8988T (cell line): ENCODE measurements at places on chromosomes 7 and 10.

DNA sequence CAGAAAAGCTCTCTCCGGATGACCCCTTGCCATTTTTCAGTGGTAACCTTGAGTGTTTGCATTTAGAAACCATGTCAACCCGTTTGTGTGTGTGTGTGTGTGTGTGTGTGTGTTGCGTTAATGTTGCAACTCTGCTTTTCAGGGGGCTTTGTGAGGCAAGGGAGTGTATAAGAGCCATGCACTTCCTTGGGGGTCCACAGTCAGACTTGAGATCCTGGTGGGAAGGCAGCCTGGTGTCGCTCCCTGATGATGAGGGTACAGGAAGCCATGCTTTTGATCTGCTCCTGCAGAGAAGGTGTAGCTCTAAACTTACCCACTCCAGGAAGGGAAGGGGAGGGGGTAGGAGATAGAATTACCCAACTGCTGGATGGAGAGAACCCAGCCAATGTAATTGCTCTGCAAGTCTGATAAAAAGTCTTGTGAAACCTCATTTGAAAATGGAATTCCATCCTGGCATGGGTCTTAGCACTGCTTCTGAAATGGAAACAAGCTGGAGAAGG lies 10.7 kb downstream of the GRK5 start:
- no peak for DNase-seq

DNA sequence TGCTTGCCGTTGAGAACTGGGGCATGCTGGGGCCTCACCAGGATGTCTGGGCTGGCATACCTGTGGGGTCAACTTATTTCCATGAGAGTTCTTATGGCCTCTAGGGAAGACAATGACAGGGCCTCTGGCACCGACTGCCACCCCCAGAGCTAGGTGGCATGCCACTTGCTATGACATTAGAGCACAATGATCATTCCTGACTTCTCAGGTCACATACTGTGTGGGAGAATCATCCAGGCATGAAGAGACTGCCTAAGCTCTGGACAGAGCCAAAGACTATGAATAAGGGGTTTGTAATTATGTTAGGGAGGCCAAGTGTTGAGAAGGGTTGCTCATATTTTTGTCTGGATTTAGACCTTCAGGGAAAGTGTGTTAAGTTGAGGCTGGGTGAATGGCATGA lies 97.5 kb downstream of the PTPN20 start:
- DNase-seq = no peak

- no peak for DNase-seq
These were observed 803 bp downstream of the GOLGA7B start for GRCh38 chr10:97850446-97850845.

GRCh38 chr10:121322776-121323175 lies 275.5 kb downstream of the FGFR2 start:
- no peak for DNase-seq

DNA sequence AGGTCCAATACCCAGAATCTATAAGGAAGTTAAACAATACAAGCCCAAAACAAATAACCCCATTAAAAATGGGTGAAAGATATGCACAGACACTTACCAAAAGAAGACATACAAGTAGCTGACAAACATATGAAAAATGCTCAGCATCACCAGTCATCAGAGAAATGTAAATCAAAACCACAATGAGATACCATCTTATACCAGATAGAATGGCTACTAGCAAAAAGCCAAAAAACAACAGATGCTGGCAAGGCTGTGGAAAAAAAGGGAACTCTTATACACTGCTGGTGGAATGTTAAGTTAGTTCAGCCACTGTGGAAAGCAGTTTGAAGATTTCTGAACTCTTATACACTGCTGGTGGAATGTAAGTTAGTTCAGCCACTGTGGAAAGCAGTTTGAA lies 331.1 kb downstream of the KIF20B start:
- DNase-seq = no peak

- DNase-seq = no peak
These were observed 26.5 kb downstream of the ASNS start for GRCh38 chr7:97845622-97846203.

DNA sequence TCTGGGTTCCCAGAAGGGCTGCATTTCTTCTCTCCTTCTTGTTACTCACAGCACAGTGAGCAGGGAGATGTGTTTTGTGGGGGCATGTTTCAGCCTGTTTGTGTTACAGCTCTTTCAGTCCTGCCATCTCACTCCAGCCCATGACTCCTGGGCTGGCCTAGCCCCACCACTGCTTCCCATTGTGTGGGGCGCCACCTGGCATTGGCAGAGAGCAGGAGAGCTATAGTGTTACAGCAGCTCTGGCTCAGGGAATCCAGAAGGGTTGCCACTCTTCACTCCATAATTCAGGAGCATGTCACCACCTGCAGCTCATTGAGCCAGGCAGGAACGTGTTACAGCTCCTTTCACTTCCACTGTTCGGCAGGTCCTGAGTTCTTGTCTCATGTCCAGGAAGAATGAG lies 30.0 kb downstream of the CLDN12 start:
- no peak for DNase-seq

DNA sequence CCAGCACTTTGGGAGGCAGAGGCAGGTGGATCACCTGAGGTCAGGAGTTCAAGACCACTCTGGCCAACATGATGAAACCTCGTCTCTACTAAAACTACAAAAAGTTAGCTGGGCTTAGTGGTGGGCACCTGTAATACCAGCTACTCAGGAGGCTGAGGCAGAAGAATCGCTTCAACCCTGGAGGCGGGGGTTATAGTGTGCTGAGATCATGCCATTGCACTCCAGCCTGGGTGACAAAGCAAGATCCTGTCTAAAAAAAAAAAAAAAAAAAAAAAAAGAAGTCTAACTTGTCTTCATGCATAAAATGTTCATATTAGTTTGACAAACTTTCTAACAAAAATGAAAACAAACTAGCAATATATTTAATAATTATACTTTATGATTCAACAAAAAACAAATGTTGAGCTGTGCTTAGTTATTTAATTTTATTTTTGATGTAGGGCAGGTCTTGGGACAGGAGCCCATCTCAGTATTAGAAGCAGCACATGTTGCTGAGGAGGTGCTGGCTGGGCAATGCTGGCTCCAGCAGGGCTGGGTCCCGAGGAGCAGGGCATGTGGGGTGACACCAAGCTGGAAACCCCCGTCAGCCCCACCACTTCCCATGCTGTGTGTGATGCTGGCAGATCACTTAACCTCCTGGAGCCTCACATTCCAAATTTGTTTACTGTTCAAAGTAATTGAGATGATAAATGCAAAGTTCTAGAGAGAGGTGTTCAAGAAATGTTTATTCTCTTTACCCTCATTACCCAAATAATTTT lies 335.3 kb upstream of the KLF6 start:
- DNase-seq = no peak

GRCh38 chr10:9789996-9790395 lies 1227.7 kb upstream of the CELF2 start:
- DNase-seq = no peak

GRCh38 chr10:10418387-10418786 lies 599.3 kb upstream of the CELF2 start:
- DNase-seq = no peak
